Inflammatory macrophage treated with lipopolysaccharide for 4 hours (primary cell): ENCODE measurements at places on chromosomes 12 and 14.

DNA sequence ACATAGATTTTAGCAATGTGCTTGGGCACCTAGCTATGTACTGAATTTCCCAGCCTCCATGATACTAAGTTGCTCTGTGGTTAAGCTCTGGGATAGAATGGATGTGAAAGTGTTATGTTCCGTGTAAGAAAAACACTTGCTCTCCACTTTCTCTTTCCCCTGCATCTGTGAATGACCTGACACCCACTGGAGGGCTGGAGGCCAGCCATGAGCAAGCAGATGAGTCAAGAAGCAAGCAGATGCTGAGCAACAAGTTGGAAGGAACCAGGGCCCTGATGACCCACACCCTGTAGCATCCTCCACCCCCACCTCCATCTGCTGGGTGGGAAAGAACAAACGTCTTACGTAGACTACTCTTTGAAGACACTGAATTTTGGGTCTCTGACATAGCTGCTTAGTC is 56.6 kb downstream of the EID3 start:
- peak; percentile 60 for DNase-seq

DNA sequence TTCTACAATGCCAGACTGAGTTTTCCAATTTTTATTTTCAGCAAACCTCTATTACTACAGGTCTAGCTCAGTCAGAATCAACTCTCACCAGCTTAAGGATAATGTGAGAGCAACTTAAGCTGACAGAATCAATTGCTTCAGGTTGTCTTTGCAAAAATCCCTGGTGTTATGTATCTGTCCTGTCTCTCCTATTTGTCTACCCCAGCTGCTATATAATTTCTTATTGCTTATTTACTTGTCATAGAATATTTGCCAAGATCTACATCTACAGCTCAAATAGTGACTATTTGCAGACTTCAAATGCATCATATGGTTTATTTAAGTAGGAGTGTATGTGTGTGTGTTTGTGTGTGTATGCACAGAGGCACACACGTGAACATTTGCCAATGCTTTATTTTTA is 54.1 kb downstream of the FOXG1 start:
- DNase-seq = no peak

DNA sequence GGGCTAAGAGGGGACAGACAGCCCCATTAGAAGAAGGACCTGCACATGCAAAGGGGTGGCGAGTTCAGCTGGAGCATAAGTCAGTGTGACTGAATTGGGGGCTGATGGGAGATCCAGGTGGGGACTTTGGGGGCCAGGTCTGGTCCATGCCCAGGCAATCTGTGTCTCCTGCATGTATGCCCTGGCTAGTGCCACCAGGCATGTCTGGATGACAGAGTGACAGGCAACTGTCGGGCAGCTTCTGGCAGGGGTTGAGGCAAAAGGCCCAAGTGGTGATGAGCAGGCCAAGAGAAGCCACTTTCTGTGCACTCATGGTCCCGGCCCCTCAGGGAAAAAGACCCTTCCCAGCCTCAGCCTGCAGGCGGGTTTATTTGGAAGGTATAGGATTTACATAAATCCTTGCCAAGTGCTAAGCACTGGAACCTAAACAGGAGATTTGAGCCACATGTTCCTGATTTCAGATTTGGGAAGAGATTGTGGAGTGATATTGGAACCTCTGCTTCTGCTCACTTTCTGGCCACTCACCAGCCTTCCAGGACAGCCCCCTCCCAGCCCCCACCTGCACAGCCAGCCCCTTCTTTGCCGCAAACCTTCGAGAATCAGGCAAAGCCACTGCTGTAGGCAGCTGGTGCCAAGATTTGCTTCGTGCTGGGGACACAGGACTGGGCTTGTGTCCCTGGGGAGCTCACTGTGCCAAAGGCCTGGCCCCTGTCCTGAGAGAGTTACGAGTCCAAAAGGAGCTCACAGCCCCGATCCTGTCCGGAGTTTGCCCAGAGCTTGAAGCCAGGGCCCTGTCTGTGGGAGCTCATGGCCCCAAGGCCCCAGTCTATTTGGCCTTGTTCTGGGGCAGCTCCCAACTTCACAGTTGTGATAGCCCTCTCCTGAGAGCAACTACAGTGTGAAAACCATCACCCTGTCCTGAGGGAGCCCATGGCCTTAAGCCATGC is 232.5 kb upstream of the RTL1 start:
- no peak for DNase-seq

- peak; percentile 17 for DNase-seq
Observed at GRCh38 chr14:96906434-96906833, 109.3 kb downstream of the VRK1 start.

DNA sequence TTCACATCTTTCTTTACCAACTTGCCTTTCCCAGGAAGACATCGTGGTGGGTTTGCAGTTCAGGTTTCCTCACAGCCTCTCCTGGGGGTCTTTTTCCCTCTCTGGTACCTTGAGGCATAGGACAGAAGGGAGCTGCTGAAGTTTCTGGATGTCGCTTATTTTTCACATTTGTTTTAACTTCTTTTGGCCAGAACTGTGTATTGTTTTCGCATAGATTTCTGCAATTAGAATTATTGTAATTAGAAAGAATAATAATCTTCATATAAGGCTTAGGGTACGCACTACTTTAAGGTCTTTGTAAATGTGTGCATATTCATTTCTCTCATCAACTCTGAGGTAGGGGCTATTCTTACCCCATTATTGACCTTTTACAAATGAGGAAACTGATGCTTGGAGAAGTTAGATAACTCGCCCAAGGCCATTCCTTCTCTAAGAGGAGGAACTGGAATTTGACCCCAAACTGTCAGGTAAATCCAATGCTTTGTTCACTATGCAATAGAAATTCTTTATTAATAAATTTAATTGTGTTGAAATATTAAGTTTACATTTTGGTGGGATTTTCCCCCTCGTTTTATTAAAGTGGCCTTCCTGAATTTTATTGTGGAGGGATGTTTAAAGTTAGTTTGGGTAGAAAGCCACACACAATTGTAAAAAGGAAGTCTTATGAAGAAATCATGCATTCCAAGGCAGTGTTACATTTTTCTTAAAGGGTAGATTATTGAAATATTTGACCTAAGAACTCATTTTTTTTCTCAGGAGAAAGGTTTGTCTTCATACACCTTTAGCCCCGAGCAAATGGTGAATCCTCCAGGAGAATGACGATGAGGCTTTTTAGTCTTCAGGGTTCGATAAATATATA is 12.1 kb upstream of the SLC38A2 start:
- peak; percentile 28 for DNase-seq

DNA sequence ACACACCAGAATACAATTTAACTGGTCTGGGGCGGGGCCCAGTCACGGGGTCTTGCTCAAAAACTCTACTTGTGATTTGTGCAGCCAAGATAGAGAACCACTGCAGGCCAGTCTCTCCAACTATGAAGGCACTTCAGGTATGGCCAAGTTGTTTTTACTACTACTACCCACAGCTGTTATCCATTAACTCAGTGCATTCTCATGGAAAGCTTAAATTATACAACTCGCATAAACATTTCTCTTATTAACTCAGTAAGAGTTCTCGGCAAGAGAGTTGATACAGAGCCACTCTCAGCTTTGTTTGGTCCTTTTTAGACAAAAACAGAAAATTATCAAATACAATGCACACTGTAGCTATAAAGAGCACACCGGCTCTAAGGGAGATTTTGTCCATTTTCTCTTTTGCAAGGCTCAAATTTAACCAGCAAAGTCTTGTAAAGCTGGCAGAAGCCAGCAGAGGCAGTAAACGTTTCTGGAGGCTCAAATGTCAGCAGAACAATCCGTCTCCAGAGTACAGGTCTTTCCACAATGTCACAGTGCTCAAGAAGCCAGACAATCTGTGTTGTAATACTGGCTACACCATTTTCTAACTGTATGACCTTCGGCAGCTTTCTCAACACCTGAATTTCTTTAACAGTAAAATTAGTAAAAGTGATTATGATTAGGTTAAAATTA is 85.9 kb downstream of the PTGER2 start:
- no peak for DNase-seq

DNA sequence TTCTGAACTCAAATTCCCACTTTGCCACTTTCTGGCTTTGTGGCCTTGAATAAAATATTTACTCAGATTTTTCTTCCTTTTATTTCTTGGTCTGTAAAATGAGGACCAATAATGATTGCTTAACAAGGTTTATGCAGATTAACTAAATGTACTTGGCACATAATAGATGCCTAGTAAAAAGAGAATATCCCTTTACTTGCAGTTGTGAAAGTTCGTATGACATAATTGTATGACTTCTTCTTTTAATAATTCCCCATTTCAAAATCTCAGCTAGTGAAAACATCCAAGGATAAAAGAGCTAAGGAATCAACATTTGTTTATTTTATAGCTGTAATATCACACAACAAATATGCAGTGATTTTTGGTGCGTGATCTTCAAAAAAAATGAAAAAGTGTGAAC is 215.6 kb upstream of the ATP2B1 start:
- DNase-seq = peak; percentile 90

- DNase-seq = no peak
Observed at GRCh38 chr12:87425942-87426554, 603.2 kb downstream of the C12orf50 start.

- no peak for DNase-seq
Observed at GRCh38 chr12:30763053-30763452, 8.3 kb upstream of the CAPRIN2 start.

DNA sequence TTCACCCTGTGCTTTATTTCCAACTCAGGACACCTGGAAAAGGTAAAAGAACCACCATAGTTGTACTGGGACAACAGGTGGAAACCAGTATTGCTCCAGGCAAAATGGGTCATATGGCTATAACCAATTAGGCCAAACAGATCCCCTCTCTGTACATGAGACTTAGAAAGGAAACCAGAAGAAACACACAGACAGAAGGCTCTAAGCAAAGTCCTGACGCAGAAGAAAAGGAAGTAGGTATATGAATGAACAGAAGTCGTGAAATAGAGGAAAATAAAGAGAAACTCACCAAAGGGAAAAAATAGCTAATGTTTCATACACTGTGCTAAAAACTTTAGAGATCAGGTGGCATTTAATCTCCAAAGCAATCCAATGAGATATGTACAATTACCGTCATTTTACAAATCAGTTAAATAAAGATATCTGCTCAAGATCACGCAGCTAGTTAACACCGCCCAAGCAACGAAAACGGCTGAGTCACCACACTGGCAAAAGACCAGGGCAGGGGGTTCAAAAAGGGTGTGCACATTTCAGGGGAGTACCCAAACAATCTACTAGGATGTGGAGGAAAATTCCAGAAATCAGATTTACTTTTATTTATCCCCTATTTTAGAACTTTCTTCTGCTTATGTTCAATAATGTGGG is 82.3 kb downstream of the ITPR2 start:
- DNase-seq = peak; percentile 52

DNA sequence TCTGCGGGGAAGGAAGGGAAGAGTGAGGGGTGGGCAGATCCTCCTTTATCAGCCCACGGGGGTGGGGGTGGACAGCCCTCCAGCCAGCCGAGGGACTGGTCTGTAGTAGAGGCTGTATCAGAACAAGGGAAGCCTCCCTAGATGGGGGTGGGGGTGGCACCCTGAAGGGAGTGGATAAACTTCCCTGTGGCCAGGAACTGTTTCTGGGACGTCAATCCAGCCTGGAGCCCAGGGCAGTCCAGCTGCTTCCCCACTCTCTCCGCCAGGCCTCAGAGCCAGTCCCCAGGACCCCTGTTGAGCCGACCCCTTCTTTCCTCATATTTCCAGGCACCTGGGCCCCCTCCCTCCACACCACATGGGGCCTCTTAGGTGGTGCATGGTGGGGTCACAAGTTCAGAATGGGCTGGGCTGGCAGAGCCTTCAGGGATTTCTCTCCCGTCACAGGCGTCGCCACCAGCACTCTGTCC is 6.7 kb downstream of the PLD4 start:
- no peak for DNase-seq

- DNase-seq = no peak
Observed at GRCh38 chr14:92877757-92878431, 45.1 kb upstream of the CHGA start.

DNA sequence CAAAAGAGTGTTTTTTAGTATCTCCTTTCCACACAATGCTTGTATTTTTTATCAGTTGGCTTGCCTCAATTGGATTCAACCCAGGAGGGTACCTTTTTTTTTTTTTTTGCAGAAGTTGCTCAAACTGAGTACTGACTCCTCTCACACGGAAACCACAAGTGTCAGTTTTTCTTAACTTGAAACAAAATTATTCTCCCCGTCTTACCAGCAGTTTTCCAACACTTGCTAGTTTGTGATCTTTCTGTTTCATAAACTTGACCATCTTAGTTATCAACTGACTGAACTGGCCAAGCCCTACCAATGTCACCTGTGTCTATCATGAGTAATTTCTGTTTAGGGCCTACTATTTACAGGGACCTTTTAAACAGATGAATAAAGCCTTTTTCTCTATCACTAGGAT is 34.1 kb upstream of the ITPR2 start:
- peak; percentile 14 for DNase-seq

GRCh38 chr12:119176267-119177055 is 2.3 kb upstream of the HSPB8 start:
- no peak for DNase-seq

GRCh38 chr14:33553706-33554278 is 397.1 kb downstream of the EGLN3 start:
- DNase-seq = no peak

- DNase-seq = no peak
Observed at GRCh38 chr14:26963711-26964110, 365.9 kb upstream of the NOVA1 start.

- DNase-seq = no peak
Observed at GRCh38 chr14:22523283-22523682, 65.7 kb downstream of the DAD1 start.

- no peak for DNase-seq
Observed at GRCh38 chr14:90717916-90718315, 98.3 kb downstream of the TTC7B start.

GRCh38 chr14:69547701-69548348 is 26.8 kb downstream of the CCDC177 start:
- DNase-seq = no peak

DNA sequence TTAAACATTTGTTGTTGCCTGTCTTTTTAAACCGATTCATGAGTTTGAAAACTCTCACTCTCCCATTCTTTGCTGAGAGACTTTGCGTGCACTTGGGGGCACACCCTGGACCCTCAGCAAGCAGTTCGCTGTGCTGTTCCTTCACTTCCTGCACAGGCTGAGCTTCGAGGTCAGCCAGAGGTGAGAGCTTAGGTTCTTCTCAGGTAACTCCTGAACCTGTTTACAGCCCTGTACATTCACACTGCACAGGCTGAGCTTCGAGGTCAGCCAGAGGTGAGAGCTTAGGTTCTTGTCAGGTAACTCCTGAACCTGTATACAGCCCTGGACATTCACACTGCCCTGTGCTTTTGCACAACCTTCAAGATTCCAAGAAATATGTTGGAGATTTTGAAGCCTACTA is 9.8 kb upstream of the CLECL1 start:
- DNase-seq = no peak

GRCh38 chr14:74913986-74914573 is 9.0 kb downstream of the RPS6KL1 start:
- peak; percentile 49 for DNase-seq
